ENCODE measurements at places on chromosomes 6 and 20.

DNA sequence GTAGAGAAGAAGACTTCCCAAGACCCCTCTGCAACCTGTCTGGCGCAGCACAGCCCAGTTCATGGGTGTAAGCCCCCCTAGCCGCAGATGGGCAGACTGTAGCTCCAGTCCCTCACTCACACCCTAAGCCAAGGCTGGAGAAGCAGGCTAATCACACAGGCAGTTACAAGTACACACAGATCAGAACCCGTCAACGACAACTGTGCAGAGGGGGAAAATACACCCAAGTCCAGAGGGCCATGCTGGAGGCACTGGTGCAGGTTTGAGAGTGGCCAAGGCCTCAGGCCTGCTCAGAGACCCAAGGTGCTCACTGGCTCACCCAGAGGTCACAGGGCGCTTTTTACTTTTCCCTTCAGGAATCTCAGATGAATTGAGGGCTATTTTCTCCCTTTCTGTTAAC is 106.1 kb downstream of the NOL4L start:
- DNase-seq: no peak

GRCh38 chr6:158825038-158825950 is 6.1 kb upstream of the EZR start:
- DNase-seq: no peak

DNA sequence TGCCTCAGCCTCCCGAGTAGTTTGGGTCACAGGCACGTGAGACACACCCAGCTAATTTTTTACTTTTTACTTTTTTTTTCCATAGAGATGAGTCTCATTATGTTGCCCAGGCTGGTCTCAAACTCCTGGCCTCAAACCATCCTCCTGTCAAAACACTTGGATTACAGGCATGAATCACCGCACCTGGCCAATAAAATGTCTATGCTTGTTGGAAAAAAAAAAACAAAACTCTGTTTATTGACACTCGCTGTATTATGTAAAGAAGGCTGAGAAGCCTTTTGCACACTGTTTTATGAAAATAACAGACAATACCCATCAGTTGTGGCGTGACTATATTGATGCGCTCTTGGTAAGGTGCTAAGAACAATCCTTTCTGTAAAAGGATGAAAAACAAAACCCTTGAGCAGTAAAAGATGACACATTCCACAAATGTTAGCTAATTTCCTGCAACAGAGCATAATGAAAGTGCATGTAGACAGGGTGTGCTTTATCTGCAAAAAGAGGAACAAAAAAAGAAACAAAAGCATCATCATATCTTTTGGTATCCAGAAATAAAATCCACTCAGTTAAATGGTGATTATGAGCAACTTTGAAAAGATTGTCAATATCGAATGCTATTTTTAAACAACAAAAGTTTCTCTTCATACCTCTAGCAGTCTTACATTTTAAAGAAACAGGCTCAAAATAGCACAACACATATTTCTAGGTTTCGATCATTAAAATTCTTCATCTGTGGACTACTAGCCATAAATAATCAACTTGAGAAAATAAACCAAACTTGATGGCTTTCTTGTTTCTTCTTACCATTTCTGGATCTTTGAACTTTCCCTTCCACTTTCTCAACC is 108.3 kb upstream of the PHACTR1 start:
- DNase-seq: no peak

GRCh38 chr6:1054653-1055014 is 257.3 kb upstream of the FOXQ1 start:
- no peak for DNase-seq

DNA sequence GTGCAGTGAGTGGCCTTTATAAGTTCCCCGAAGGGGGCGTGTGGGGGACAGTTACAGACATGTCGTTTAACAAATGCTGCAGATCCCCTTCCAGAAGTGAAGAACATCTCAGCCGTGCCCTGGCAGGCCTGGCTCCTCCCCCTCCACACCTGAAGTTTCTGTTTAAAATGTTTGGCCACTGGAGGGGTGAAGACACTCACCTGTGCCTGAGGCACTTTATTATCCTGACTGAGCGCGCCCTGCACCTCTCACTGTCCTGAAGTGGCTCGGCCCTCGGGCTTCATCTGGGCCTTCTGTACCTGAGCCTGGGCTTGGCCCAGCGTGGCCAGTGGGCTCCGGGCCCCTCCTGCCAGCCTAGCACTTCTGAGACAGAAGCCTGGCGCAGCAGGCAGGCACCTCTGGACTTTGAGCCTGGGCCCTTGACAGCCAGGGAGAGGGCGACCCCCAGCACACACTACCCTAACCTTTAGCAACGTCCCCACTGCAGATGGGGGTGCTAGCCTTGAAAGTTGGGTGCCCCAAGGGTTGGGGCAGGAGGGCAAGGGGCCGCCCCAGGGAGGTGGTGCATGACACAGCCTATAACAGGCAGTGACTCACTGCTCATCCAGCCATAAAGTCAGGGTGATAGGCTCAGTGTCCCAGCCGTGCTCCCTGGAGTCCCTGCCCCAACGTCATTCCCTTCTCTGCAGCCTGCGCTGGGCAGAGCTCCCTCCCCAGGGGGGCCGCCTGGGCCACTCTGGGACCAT is 13.6 kb upstream of the GATA5 start:
- no peak for DNase-seq

DNA sequence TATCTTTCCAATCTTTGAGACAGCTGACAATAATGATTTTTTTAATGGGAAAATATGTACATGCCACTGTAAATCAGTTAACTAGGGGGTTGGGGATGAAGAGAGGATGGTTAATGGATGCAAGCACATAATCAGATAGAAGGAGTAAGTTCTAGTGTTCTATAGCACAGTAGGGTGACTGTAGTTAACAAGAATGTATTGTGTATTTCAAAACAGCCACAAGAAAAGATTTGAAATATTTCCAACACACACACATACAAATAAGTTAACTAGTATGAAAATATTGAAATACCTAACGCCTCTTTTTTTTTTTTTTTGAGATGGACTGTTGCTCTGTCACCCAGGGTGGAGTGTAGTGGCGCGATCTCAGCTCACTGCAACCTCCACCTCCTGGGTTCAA is 153.4 kb upstream of the SALL4 start:
- no peak for DNase-seq

- no peak for DNase-seq
Measured at GRCh38 chr6:8108031-8108660, 5.8 kb upstream of the EEF1E1 start.

DNA sequence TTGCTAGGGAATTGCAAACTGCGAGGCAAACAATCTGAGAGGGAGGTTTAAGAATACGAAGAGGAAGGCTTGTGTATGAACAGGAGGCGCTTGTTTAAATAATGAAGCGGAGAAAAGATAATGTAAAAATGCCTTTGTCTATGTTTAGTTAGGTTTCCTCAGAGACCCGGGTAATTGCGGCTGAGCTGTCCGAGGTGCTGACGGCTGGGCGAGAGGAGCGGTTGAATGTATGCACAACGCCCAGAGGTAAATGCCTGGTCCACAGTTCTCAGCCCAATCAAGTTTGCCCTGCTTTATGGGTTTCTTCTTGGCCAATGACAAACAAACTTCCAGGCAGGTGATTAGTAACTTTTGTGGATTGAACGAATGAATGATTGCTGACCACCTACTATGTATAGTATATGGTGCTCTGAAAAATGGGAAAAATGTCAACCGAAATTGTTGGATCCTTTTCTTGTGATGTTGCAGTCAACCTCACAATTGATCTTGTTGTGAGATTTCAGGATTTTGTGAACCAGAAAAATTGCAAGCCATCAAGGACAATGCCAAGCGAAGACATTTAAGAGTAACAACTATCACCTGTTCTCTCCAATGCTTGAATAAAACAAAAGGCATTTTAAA is 38.3 kb upstream of the SLC32A1 start:
- DNase-seq: peak; percentile 66

GRCh38 chr6:22681761-22682160 is 112.4 kb downstream of the HDGFL1 start:
- no peak for DNase-seq

- no peak for DNase-seq
Measured at GRCh38 chr20:48600470-48600945, 227.3 kb downstream of the PREX1 start.

DNA sequence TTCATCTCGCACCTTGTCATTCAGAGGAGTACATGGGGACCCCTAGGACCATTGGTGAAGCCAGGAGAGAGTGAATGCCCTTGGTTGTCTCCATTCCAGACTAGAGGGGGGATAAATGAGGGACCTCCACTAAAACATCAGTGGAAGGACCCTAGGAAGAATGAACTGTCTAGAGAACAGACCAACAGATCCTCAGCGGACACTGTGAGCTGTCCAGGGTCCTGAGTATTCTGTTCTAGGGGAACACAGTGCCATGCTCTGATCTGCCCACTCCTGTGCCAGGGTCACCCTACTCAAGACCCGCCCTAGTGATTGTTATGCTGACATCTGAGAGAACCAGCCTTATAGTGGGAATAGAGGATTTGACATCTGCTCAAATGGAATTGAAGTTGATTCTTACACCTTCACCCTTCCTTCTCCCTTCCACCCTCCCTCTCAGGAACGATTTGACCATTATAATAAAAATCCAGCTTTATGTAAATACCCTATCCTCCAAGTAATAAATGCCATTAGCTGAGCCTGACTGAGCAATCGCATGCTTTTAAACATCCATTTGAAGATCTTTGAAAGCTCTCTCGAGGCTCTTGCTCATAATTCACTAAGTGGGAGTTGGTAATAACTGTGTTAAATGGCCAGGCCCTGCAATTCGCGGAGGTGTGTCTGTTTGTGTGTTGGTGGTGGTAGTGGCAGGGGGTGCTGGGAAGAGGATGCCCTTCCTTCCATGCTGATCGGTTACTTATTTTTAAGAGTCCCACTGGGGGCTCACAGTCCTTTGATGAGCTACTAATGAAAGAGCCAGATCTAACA is 43.6 kb upstream of the SLC32A1 start:
- DNase-seq: peak; percentile 41

DNA sequence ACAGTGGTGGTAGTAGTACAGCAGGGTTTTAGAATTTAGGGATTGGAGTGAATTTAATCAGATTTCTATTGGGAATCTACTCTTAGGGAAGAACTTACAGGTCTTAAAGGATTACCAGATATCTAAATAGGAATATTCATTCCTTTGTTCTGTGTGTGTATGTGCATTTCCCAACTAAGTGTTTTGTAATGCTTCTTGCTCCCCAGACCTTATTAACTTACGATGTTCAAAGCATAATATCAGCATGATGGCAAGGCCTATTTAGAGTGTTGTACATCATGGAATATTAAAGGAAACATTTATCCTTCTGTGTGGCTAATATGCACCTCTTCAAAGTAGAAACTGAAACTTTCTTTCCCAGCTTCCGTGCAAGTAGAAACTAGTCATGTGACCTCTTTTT is 133.9 kb downstream of the EPM2A start:
- DNase-seq: no peak

GRCh38 chr6:7108964-7109836 is 1.4 kb downstream of the RREB1 start:
- DNase-seq: peak; percentile 82

- DNase-seq: no peak
Measured at GRCh38 chr20:46291401-46291800, 16.9 kb downstream of the CDH22 start.

DNA sequence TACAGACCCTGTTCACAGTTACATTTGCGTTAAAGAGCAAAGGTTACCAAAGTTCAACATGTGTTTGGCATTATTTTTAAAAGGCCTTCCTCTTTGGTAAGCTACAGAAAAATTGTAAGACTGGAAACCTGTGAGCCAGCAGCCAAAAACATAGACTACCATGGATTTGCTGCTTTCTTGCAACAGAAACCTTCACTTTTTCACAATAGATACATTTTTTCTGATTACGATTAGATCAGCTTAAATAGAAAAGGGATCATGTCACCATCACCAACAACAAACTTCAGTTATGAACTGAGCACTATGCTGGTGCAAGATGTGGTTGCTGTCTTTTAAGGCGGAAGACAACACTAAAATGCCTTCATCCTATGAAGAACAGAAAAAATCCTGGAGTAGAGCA is 112.3 kb upstream of the MARCKS start:
- no peak for DNase-seq

- DNase-seq: no peak
Measured at GRCh38 chr20:5715071-5715841, 34.9 kb upstream of the SHLD1 start.

GRCh38 chr6:131910219-131910589 is 41.0 kb downstream of the CCN2 start:
- DNase-seq: no peak

GRCh38 chr20:22905658-22906057 is 129.5 kb upstream of the SSTR4 start:
- peak; percentile 58 for DNase-seq

DNA sequence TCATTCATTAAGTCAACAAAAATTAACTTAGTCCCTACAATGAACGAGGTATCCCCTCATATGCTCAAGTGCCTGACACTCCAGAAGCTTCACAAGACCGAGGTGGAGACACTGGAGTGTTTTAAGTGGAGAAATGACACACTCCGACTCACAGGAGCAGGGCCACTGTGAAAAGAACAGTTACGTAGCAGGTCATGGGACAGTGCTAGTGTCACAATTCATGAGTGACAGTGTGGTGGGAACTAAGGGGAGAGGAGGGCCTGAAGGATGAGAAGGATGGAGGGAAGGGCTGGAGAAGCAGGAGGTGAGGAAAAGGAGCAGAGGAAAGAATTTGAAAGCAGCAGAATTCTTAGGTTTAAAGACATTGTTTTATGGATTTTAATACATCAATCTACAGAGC is 1.3 kb upstream of the HLA-A start:
- no peak for DNase-seq

- no peak for DNase-seq
Measured at GRCh38 chr6:25449774-25450173, 170.6 kb downstream of the CARMIL1 start.

GRCh38 chr6:55868771-55869479 is 6.5 kb downstream of the BMP5 start:
- no peak for DNase-seq

DNA sequence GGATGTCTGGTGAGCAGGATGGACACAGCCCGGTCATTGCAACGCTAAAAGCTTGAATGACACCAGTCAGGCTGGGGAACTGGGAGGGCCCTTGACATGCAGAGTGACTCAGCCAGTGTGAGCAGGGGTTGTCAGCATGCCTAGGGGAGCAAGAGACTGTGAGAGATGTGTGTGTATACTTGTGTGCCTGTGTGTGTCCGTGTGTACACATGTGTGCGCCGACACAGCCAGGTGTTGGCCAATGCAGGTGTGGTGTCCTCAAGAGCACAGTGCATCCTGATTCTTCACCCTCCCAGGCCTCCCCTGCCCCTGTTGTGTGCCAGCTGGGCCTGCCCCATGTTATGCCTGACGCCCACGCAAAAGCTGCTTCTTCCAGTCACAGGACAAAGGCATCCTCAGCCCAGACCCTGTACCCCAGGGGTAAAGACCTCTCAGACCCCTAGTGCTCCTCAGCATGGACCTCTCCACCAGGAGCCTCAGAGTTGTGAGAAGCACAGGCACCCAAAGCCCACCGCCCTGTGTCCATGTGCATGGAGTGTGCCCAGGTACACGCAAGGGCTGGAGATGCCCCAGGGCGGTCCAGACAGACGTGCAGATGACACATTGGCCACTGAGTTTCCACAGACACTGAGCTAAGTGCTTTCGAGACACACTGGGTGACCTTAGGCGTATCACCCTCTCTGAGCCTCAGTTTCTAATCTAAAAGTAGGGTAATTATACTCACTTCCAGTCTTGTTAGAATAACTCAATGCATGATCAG is 16.6 kb downstream of the NRSN2 start:
- no peak for DNase-seq
